Activated T-cell treated with anti-CD3 and anti-CD28 coated beads, Interleukin-2, amount 50 U/mL, for 1 hour (primary cell): ENCODE measurements at places on chromosomes 3 and 15.

DNA sequence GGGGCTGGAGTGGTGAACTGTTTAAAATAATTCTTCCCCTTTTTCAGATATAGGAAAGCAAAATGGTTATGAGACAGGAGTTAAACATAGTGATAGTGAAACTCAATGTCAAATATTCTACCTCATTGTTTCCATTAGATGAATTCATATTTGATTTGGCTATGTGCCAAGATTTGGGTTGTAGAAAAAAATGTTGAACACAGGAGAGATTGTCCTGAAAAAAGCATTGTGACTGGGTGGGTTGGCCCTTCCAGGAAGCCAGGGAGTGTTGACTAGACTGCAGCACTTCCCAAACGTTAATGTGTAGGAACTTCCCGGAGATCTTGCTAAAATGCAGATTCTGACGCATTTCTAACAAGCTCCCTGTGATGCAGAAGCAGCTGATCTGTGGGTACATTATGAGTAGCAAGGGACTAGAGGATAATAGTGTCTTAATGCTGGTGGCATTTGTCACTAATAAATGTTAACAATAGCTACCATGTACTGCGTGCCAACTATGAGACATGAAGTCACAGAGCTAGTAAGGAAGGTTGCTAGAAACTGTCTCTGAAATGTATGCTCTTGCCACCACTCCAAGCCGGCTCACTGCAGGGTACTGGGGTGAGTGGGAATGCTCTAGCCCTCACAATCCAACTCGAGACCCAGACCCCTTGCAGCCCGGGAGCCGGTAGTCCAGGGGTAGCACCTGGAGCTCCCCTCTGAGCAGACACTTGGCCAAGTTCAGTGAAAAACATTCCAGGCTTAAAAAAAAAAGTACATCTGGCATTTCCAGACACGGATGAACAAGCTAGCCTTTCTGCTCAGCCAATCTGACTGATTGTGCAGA lies 120.6 kb downstream of the CD47 start:
- DNase-seq, result no peak

DNA sequence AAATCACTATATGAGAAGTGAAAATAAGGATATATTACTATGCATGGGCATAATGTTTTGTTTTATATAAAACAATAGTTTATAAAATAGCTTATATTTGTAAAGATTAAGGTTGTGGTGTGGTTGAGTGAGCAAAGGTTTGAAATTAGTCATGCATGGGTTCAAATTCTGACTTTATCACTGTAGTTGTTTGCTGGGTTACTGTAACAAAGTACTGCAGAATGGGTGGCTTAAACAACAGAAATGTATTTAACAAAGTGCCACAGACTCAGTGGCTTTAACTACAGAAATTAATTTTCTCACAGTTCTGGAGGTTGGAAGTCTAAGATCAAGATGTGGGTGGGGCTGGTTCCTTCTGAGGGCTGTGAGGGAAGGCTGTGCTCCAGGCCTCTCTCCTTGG lies 184.8 kb upstream of the THRB start:
- no peak for DNase-seq

- DNase-seq, result no peak
Observed at GRCh38 chr15:52113235-52113634, 660 bp upstream of the BCL2L10 start.

DNA sequence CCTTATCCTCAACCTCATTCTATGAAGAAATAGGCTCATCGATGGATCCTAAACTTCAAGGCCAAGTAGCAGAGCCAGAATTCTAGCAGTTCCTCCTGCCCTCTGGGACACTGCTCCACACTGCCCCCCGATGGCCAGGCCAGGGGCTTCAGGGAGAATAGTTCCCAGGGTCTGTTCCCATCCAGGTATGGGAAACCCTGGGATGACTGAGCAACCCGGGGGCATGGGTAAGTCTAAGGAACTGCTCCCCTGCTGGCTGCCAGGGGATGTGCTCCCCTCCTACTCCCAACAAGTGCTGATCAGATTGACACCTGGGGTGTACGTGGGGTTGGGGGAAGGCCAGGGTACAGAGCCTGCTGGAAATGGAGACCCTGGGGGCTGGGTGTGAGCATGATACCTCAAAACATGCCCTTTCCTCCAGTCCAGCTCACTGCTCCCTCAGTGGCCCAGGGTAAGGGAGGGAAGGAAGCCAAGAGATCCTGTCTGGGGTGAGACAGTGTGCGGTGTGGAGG lies 7.6 kb downstream of the ULK3 start:
- DNase-seq, result peak; percentile 54

DNA sequence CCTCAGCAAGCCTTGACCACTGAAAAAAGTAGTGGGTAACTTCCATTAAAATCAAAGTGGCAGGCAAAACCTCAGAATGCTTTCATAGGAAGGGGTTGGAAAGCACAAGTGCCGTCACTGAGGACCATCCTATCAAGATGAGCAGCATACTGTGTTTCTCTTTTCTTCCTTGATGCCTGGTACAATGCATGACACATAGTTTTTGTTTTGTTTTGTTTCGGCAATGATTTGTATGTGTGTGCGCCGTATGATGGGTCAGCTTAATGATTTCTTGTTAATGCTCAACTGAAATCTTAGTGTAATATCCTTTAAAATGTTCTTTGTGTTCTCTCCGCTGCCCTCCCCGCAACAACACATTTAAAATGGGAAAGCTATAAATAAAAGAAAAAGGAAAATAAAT lies 476.4 kb upstream of the KCNMB2 start:
- DNase-seq, result no peak

- DNase-seq, result peak; percentile 62
Observed at GRCh38 chr15:62059816-62060112, 483 bp downstream of the VPS13C start.
